MM.1S (cell line): ENCODE measurements at places on chromosomes 6 and 20.
A peak's percentile ranks its signal among the peaks of the same experiment; 100 is the strongest.

DNA sequence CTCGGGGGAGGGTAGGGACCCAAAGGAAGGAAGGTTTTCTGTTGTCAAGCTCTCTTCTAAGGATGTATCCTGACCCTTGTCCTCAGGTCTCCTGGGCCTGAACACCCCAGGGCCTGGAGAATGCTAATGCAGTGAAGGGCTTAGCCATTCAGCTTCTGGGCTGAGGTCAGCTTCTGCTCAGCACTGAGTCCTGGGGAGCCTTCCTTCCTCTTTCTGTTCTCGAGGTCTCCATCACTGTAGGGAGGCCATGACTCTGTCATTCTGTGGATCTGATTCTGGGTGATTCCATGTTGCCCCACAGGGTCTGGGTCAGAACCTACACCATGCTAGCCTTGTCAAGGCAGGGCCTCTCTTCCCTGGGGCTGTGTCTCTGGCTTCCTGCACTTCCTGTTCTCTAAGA lies 712.7 kb downstream of the DHX35 start:
- DNase-seq: no peak

- no peak for DNase-seq
Measured at GRCh38 chr6:89689732-89690131, 51.2 kb upstream of the LYRM2 start.

GRCh38 chr20:9081423-9081966 lies 12.6 kb downstream of the PLCB4 start:
- DNase-seq: no peak

GRCh38 chr6:37362101-37362828 lies 8.5 kb downstream of the RNF8 start:
- no peak for DNase-seq

GRCh38 chr6:153210083-153210482 lies 79.0 kb upstream of the RGS17 start:
- DNase-seq: peak; percentile 66

DNA sequence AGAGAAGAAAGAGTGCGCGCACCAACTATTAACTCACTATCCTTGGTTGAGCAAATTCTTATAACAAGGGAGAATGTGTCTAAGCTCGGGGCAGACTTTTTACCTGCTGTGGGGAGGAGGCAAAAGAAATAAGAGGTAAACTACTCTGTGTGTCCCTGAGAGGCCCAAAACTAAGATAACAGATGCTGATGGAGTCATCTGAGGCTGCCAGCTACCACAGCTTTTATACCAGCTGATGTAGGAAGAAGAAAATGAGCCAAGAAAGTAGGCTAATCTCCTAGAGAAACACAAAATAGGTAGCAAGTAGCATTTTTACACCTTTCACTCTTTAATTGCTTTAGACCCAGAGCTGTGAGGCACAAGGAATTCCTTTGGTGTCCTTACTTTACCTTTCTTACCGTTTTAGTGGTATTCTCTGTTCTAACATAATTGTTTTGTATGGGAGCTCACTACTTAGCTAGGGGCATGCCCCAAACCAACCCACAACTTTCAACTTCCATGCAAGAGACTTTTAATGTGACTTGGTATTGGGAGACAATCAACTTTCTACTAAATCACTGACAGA lies 27.8 kb upstream of the PIM1 start:
- no peak for DNase-seq
